ENCODE measurements at places on chromosomes 6 and 20.

- peak; percentile 68 for DNase-seq
These were observed 41.4 kb upstream of the TMEM181 start for GRCh38 chr6:158518191-158519127.

DNA sequence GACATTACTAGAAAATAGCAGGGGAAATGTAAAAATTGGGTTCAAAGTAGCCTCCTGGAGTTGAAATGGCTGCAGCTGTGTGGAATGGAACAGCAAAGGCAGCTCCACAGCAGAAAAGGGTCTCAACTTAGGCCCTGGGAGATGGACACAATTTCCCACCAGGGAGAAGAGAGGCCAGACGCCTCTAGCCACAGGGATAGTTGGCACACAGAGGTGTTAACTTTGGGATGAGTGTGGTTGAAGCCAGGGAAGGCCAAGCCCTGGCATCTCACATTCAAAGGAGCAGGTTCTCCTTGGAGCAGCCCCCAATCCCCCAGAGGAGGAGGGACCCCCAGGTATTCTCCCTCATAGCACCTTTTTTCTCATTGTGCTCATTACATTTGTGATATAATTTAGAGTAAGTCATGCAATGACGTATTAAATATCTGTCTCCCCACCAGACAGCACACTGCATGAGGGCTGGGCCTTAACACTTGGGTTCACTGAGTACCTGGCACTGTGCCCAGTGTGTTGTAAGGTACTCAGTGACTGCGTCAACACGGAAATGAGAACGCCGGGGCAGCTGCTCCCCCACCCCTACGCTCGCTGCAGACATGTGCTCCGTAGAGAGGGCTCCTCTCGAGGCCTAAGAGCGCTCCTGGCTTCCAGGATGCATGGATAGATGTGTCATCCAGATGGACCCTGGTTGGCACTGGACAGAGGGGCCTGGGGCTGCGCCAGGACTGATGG is 76.0 kb upstream of the CD93 start:
- DNase-seq, result no peak

- DNase-seq, result no peak
These were observed 25.7 kb upstream of the CTNNBL1 start for GRCh38 chr20:37668166-37668565.

GRCh38 chr6:12911427-12911826 is 194.9 kb downstream of the PHACTR1 start:
- DNase-seq, result no peak

- DNase-seq, result no peak
These were observed 894.3 kb downstream of the TFAP2A start for GRCh38 chr6:9520417-9521151.

DNA sequence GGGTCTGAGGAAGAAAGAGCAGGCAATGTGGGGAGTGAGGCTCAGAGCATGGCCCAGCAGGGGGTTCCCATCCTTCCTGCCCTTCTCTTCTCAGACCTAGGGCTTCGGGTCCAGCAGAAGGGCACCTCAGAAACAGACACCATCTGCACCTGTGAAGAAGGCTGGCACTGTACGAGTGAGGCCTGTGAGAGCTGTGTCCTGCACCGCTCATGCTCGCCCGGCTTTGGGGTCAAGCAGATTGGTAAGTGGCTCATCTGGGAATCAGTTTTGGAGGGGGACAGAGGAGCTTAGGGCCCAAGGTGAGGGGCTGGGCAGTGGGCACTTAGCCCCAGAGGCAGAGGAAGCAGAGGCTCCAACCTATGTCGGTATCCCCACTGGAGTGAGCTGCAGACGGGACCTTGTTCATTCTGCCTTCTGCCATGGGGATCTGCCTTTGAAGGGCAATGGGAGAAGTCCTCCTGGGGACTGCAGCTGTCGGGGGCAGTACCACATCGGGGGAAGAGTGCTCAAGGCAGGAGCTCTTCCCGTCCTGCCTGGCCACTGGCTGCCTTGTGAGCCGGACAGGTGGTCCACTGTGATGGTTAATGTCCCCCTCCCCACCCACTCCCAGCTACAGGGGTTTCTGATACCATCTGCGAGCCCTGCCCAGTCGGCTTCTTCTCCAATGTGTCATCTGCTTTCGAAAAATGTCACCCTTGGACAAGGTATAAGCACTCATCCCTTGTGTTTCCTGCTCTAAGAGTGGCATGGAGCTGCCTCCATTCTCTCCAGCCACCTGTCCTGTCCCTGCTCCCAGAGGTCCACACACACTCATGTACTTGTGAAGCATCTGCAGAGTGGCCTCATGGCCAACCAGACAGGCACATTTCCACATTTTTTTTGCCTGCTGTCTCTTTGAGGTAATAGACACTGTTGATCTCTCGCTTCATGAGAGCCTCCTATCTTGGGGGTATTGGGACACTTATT is 4.7 kb downstream of the CD40 start:
- DNase-seq, result no peak

- no peak for DNase-seq
These were observed 20.8 kb upstream of the BMP5 start for GRCh38 chr6:55895972-55896730.

- DNase-seq, result no peak
These were observed 24.3 kb upstream of the ADGRF1 start for GRCh38 chr6:47066418-47066817.

DNA sequence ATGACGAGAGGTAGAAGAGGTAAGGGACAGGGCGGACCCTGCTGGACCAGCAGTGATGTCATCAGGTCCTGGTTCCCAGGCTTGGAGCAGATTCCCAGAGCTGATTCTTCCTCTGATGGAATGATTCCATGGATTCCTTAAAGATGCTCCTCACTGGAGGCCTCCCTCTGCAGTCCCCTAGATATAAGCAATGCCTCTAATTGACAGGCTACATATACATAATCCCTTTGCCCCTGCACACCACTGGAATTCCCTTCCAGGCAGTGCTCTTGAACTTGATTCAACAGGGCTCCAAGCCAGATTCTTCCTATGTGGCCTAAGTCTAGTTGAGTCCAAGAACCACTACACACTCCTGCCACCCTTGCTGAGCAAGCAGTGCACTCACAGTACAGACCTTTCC is 52.3 kb upstream of the L3MBTL3 start:
- DNase-seq, result no peak

GRCh38 chr6:119985952-119986736 is 636.6 kb upstream of the MAN1A1 start:
- DNase-seq, result no peak

DNA sequence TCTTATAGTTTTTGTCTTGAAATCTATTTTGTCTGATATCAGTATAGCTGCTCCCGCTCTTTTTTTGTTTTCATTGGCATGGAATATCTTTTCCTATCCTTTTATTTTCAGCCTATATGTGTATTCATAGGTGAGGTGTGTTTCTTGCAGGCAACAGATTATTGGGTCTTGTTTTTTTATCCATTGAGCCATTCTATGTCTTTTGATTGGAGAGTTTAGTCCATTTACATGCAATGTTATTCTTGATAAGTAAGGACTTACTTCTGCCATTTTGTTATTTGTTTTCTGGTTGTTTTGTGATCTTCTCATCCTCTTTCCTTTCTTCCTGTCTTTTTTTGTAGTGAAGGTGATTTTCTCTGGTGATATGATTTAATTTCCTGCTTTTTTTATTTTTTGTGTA is 24.0 kb upstream of the GRM4 start:
- DNase-seq, result no peak

- no peak for DNase-seq
These were observed 119.1 kb downstream of the CHD6 start for GRCh38 chr20:41499064-41499463.
